ENCODE measurements at places on chromosomes 3 and 15.

DNA sequence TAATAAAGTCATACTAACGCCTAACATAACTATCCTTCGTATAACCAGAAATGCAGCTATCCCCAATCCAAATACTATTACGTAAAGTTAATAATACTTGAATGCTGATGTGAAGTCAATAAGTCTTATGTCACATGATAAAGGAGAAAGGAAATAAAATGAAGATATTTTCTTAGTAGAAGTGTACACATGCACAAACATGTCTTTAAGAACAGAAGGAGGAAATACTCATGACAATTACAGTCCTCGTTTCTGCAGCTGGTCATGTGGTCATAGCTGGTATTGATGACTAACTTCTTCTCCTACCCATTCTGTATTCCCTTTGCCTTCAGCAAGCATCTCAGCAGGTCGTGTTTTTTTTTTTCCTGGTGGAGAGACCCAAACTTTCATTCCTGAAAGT lies 244.3 kb downstream of the CHL1 start:
- peak; percentile 31 for ATAC-seq

GRCh38 chr3:46438831-46439230 lies 25.9 kb downstream of the LTF start:
- ATAC-seq, result no peak

DNA sequence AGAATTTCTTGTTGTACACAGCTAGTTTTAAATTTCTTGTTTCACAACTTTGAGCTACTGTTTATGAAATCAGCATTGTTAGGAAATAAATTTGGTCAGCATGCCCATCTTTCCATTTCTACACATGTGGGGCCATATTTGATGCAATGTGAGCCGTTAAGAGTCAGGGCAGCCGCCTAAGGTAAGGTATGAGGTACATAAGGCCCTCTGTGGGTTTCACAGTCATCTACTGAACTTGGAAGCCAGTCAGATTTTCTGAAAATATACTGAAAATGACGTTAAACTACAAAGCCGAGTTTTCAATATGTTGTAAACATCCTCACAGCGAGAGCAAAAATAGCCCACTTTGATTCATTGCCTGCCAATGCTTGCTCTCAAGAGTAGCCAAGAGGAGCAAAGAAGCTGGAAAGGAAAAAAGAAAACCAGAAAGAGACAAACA lies 94.7 kb upstream of the PDZRN3 start:
- ATAC-seq, result no peak

- ATAC-seq, result peak; percentile 24
Measured at GRCh38 chr15:39429898-39430357, 151.0 kb upstream of the THBS1 start.

GRCh38 chr3:4387210-4388204 lies 79.6 kb downstream of the SUMF1 start:
- no peak for ATAC-seq

- peak; percentile 36 for ATAC-seq
Measured at GRCh38 chr15:88375234-88375927, 91.8 kb downstream of the MRPL46 start.

- ATAC-seq, result peak; percentile 65
Measured at GRCh38 chr15:83092309-83092976, 15.0 kb upstream of the TM6SF1 start.

DNA sequence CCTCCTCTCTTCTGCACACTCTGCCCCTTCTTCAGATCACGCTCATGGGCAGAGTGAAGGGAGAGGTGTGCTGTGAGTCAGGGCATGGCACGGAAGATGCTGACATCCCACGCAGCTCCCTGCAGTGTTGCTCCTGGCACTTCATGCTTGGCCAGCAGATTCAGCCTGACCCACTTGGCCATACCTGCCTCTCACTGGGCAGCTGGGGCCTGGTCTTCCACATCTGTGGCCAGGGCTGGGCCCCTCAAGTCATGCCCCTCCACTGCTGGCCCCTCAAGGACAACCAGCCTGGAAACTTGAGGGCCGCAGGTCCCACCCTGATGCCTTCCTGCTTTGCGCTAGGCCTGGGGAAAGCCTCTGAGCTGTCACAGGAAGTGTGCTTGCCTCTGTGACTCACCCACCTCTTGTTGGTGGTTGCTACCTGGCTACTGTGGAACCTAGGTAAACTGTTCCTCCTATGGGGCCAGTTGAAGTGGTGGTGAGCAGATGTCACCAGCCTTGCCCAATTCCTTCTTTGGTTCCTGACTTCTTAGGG lies 48.7 kb downstream of the BSN start:
- ATAC-seq, result peak; percentile 76

DNA sequence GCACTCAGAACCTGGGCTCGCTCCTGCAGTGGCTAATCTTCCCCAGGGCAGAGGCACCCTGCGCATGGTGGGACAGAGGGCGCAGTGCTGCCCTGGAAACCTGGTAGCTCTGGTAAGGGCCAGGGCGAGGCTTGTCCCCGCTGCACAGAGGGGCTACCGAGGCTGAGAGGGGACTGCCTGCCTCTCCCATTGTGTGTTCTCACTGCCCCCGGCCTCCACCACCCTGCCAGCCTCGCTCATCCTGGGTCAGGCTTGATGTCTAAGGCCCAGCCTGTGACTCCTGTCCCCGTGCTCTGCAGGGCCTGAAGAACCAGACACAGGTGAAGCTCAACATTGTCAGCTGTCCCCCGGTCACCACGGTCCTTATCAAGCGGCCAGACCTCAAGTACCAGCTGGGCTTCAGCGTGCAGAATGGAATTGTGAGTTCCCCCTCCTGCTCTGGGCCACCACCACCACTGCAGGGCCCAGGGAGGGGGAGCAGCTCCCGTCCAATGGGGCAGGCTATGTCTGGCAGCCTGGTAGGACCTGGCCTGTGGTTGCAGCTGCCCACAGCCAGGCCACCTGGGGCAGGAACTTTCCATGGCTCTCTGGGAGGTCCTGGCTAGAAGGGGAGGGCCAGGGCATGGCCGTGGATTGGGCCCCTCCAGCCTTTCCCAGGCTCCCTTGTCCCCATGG lies 161.5 kb downstream of the NSMCE3 start:
- ATAC-seq, result no peak

DNA sequence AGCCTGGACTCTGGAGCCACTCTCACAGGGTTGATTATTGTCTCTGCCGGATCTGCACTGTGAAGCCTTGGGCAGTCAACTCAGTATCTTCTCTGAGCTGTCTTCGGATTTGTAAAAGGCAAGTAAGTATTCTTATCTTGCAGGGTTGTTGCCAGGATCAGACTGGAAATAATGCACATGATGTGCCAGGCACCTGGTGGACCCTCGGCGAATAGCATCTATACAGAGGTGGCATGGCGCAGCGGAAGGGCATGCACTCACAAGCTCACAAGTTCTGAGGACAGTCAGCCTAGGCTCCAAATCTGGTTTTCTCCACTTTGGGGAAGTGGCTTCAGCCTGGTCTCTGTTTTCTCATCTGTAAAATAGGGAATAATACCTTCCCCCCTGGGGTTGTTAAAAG lies 113.9 kb downstream of the SRGAP3 start:
- no peak for ATAC-seq

- no peak for ATAC-seq
Measured at GRCh38 chr3:122390665-122391064, 6.7 kb downstream of the FAM162A start.

DNA sequence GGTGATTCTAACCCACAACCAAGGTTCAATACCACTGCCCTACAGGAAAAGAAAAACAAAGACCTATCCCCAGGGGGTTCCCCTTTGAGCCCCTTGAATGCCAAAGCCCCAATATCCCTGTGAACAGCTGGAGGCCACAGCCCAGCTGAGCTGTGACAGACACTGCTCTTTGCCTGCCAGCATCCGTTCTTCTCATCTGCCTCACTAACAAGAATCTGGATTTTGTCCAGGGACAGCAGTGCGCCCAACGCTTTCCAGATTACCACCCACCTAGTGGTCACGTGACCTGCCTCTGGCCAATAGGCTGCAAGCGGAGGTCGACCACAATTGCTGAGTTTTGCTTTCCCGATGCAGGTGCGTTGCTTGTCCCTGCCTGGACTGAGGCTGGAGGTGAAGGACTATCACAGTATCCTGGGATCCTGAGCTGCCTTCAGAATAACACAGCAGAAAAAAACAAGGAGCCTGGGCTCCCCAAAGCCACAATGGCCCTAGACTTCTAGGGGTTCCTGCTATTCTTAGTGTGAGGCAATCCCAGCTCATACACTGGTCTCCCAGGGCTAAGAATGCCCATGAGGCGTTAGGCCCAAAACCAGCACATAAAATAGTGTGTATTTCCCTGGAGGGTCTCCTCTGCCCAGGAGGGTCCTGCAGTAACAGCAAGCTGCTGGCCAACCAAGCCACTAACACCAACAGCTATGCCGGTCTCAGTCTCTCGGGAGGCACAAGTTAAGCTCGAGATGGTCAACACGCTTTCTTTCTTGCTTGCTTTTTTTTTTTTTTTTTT lies 13.8 kb downstream of the BDH1 start:
- ATAC-seq, result peak; percentile 2

- ATAC-seq, result no peak
Measured at GRCh38 chr3:45642731-45643152, 46.5 kb upstream of the SACM1L start.

- ATAC-seq, result peak; percentile 9
Measured at GRCh38 chr3:39150803-39151631, 2.4 kb downstream of the CSRNP1 start.

GRCh38 chr3:184785890-184786279 lies 26.1 kb upstream of the VPS8 start:
- ATAC-seq, result no peak

DNA sequence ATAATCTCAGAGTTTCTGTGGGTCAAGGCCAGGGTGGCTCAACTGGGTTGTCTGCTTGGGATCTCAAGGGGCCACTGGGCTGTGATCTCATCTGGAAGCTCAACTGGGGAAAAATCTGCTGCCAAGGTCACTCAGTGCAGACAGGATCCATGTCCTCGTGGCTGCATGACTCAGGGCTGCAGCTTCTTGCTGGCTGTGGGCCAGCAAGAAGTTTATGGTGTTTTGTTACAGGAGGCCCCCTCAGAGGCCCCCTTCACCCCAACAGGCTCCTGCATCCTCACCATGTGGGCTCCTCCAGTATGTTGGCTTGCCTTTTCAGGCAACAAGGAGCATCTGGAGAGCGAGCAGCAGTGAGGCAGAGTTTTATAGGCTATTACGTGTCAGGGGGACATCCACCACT lies 14.6 kb downstream of the OCA2 start:
- ATAC-seq, result no peak

DNA sequence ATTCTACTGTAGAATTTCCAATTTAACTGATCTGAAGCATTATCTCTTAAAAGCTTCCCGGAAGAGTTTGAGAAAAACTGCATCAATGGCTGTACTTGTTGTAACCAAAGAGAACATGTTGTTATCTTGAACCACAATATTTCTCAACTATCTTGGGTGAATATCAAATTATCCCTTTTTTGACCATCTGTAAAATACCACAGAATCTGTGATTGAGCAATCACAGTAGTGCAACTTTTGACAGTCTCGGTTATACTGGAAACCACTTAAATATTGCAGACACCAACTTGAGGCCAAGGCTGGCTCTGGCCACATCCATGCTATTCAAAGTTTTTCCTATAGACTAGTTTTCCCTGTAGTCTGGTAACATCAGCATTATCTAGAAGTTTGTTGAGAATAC lies 842.8 kb upstream of the EPHA6 start:
- no peak for ATAC-seq

DNA sequence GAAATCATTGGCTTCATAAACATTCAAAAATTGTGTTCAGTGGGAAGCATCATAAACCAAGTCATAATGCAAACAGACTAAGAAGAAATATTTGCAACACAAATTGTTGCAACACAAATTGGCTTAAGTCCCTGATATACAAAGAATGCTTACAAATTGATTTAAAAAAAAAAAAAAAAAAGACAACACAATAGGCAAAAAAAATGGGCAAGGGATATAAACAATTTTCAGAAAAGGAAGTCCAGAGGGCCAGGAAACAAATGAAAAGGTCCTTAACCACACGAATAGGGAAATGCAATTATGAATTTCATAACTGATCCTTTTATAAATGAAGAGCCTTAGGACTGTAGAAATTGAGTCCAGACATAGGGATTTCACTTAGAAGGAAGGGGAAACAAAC lies 98.9 kb downstream of the LRRK1 start:
- no peak for ATAC-seq

- ATAC-seq, result peak; percentile 42
Measured at GRCh38 chr3:49469037-49469935, 781 bp upstream of the DAG1 start.

DNA sequence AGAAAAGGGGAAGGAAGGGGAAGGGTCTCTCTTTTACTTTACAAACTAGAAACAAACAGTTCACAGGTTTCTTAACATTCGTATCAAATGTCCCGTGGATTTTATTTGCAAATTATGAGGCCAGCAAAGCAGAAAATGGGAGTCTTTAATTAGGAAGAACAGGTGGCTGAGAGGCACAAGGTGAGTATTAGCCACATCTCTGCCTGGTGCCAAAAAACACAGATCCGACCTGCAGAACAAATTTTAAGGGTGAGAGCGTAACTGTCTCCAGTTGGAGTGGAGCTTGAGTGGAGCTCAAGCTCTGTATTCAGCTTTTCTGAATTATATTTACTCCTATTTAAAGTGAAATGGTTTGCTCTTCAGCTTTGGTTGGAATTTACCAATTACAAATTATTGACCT lies 1004.9 kb downstream of the FHIT start:
- ATAC-seq, result no peak

GRCh38 chr3:181619897-181620296 lies 91.8 kb upstream of the SOX2 start:
- ATAC-seq, result no peak

- ATAC-seq, result no peak
Measured at GRCh38 chr3:195240171-195240701, 30.7 kb downstream of the XXYLT1 start.

DNA sequence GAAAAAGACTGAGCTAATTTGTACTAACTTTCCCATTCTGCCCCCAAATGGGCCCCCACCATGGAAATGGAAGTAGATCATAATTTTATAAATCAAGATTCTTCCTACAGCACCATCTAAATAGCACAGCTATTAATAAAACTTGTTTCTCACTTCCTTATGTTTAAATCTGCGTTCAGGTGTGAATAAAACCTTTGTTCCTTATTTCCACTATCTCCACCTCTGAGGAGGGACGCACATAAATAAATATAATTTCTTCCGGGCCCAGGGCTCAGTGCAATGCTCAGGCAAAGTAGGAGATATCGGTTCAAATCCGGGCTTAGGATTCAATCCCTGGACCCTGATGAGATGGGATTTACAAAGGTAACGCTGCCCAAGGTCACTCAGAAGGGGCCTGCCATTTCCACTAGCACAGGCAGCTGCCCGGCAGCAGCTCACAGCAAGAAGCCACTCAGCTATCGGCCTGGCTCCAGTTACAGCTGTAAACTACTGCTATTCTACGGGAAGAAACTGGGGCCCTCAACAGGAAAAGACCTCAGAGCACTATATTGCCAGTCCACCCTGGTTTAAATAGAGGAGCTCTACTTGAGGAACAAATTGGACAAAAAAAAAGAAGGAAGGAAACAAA lies 52.5 kb downstream of the FOXP1 start:
- no peak for ATAC-seq

- ATAC-seq, result no peak
Measured at GRCh38 chr3:112130638-112130993, 2.4 kb downstream of the GCSAM start.

- no peak for ATAC-seq
Measured at GRCh38 chr15:71332431-71333004, 217.2 kb downstream of the THSD4 start.

All from esophagus mucosa (tissue), 1 donor.